ENCODE measurements at places on chromosomes 2 and 18. TPM values are rescaled to one million over a fixed set of nuclear protein-coding genes. Genes with fewer than 3 reads are reported as not detected.

PDE1A gene
- 35.2 TPM for total RNA-seq

CELF4 gene
- not detected for total RNA-seq

- DNase-seq: no peak
Measured at GRCh38 chr2:98180456-98180855, 93.5 kb downstream of the VWA3B start.

GRCh38 chr2:176579608-176580007, 310.4 kb downstream of the MTX2 start:
- no peak for DNase-seq

Measured in thoracic aorta (tissue), 2 donors.